ENCODE measurements at places on chromosomes 1 and 21.

- DNase-seq: no peak
These were observed 281.8 kb downstream of the GPATCH2 start for GRCh38 chr1:217348960-217349664.

DNA sequence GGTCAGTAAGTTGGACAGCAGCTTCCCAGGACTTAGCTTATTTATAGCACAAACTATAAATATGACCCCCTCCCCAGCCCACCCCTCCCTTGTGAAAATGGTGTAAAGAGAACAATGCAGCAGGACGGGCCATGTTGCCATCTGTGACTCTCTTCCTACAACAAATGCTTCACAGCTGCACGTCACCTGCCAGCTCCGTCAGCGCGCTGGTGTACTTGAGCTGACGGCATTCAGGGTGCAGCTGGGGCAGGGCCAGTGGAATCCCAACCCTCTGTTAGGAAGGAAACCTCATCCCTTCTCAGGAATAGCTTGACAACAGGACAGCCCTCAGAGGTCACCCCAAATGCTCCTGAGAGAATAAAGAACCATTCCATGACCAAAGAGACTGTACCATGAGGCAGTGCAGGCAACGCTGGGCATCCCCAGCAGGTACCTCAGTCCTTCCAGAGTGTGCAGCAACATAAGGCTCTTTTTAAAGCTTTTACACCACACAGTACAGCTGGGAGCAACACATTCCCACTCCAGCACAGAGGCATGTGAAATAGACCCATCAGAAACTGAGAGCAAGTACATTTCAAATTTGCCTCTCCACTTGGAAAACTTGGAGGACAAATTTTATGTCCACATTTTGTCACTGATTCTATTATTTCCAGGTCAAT is 85.0 kb downstream of the ATP1A1 start:
- DNase-seq: no peak

DNA sequence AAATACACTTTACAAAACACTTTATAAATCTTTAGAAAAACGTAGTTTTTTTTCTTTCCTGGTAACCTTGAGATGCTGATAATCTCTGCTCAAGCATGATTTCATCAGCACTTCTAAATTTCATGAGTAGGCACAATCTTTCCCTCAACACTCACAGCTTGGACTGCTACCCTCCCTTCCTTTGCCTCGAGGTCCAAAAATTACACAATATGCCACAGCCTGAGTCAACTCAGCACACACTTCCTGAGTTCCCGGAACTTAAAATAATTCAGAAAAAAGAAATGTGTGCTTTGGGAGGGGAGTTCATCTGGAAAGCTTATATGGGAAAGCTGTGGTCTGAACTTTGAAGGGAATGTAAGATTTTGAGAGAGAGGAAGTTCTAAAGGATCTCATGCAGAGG is 5.9 kb downstream of the CLCA2 start:
- DNase-seq: no peak

GRCh38 chr21:45596704-45597318 is 46.7 kb upstream of the PCBP3 start:
- DNase-seq: peak; percentile 46

DNA sequence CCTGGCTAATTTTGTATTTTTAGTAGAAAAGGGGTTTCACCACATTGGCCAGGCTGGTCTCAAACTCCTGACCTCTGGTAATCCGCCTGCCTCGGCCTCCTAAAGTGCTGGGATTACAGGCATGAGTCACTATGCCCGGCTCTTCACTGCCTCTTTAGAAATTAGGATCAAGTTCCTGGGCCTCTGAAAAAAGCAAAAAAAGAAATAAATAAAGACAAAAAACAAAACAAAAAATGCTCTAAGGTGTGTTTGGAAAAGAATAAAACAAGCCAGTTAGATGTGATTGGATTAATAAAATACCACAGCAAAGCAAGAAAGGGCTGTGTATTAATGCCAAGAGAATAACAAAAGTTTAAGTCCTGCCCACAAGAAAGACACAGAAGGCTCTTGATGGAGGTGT is 4.2 kb upstream of the ABCB10 start:
- DNase-seq: no peak

- DNase-seq: no peak
These were observed 108.9 kb downstream of the CRYAA start for GRCh38 chr21:43277481-43278351.

DNA sequence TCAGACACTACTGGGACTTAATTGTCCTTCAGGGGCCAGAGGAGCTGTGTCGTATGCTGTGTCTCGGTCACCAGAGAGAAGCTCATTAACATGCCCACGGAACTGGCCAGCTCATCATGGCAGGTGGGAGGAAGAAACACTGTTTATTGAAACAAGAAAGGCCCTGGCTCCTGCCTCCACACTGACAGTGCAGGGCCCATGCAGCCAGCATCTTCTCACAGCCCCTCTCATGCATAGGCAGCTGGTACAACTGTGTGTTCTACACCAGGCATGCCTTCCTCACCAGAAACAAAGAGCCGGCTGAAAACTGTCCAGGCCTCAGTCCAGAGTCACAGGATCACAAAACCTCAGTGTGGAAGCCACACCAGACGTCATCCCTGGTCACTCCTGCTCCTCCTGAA is 106.0 kb downstream of the UBE2U start:
- no peak for DNase-seq

DNA sequence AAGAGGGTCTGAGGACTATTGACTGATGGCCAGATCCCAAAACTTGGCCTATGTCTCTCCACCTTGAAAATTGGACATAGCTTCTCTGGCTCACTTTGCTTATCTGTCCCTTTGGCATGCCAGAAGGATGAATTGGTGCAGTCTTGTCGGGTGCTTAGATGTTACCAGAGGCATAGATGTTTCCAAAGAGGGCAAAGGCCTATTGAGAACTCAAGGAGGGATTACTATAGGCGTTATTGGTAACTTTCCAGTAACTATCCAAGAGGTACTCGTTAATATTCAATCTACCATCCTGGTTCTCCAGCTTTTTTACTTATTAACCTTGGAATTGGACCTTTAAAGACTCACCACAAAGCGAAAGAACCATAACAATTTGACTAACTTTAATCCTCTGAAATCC is 368.3 kb upstream of the ESRRG start:
- DNase-seq: no peak

DNA sequence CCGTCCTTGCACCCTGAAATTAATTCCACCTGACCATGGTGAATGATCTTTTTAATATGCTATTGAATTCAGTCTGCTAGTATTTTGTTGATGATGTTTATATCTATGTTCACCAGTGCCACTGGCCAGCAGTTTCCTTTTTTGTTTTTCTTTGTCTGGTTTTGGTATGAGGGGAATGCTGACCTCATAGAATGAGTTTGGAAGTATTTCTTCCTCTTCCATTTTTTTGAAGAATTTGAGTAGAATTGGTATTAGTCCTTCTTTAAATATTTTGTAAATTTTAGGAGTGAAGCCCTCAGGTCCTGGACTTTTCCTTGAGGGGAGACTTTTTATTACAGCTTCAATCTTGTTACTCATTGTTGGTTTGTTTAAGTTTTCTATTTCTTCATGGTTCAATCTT is 231.6 kb downstream of the MRPL39 start:
- DNase-seq: no peak

- DNase-seq: peak; percentile 46
These were observed 6.3 kb upstream of the KYAT3 start for GRCh38 chr1:88998716-88999115.

DNA sequence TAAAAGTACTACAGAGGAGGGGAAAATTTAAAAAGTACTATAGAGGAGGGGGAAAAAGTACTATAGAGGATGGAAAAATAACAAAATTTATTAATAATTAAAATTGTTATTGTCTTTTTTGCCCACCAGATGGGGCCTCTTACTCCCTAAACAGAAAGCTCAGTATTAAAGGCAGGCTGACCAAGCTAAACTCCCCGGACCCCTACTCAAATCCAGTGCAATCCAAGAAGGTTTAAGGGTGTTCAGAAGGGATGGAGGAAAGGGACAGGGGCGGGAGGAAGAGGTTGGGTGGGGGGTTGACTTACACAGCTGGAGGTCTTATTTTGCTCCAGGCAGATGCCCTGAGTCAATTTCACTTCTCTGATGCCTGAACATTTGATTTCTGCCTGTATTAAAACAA is 13.7 kb downstream of the CD34 start:
- no peak for DNase-seq

- no peak for DNase-seq
These were observed 68.9 kb upstream of the S1PR1 start for GRCh38 chr1:101167891-101168290.

- no peak for DNase-seq
These were observed 43.5 kb downstream of the CHIA start for GRCh38 chr1:111334169-111334568.

- DNase-seq: no peak
These were observed 61.4 kb upstream of the CXADR start for GRCh38 chr21:17451364-17451891.

DNA sequence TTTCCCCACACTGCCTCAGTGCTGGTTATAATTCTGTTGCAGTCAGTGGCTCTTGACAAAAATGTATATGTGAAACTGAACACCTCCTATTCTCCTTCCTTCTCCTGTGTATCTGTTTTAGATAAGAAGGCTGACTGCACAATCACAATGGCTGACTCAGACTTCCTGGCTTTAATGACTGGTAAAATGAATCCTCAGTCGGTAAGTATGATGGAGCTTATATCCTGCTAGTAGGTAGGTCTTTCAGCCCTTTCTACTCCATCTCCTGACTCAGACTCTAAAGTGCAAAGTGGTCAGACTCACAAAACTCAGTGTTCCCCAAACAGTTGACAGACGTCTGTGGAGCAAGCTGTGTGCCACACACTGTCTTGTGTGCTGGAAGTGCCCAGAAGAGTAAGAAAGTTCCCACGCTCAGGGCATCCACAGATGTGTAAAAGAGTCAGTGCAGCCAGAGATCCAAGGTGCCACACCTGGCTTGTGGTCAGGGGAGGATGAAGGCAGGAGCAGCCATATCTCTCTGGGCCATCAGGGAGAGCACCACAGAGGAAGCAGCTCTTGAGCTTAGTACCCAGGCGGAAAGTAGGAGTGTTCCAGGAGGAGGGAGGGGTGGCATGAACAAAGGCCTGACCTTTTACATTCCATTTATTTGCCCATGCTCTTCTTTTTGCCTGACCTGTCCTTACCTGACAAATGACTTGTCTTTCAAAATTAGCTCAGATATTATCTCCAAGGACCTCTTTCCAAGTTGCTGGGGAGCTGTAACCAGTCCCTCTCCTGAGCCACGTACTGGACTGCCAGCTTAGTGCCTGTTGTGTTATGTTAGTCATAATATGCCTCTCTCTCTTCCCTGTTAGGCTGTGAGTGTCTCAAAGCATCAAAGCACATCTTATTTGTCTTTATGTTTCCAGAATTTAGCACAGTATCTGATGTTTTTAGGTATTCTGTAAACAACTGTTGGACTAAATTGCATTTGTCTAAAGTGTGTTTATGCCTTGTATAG is 14.0 kb upstream of the PODN start:
- no peak for DNase-seq

DNA sequence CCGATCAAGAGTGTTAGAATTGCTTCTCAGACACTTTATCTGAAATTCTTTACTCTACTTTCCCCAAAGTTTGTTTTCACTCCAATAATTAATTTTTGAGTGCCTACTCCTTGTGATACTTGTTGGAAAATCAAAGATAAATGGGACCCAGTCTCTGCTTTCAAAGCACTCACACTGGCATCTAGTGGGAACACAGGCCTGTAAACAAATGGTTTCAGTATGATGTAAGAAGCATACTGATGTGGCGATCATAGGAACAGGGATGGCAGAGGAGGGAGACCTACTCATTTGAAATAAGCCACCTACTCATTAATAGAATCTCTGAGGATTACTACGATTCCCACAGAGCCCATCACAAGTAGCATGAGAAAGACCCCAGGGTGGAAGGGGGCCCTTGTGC is 273.7 kb upstream of the ST6GALNAC5 start:
- no peak for DNase-seq

DNA sequence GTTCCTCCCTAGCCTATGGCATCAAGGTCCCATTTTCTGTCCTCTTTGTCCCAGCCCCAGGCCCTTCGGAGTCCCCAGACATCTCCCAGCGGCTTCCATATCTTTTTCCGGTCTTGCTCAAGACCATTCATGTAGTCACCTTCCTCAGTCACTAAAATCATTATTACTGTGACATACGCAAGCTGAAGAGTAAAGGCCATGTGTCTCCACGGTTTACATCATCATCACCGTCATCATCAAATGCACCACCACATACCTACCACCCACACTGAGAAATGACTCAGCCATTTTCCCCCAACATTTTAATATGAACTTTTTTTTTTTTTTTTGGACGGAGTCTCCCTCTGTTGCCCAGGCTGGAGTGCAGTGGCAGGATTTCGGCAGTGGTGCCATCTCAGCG is 43.4 kb downstream of the FHAD1 start:
- no peak for DNase-seq

DNA sequence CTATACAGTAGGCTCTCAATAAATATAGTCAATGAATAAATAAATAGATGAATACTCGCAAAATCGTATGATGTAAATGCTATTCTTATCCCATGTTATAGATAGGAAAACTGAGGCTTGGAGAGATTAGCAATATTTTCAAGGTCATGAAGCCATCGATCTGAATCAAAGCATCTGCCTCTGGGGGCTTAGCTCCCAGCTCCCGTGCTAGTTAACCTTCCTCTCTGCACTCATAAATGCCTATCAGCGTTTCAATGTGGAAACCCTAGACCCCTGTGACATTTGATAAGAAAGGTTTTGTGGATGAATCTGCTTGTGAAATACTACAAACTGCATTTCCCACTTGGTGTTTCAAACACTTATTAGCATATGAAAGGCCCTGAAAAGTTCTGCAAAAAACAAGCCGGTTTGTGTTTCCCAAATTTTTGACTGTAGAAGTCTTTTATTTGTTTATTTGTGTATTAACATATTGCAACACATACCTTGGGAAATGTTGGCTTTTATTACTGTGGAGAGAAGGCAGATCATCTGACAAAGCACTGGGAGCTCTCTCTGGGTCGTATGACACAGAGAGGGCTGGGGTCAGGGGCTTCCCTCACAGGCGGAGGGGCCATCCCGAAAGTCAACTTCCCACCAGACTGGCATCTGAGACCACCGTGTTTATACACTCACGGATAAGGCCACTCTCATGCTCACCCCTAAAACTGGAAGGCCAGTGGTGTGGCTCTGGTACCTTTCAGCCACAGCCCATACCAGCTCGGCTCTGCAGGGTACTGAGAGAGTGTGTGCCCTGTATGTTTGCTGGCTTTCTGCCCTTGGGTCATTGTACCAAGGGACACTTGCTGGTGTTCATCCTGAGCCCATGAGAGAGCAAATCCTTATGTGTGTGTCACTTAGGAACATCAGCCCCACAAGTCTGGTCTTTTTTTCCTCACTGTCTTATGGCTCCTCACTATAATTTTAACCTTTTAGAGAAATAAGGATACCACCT is 993 bp upstream of the PROK1 start:
- DNase-seq: no peak

- DNase-seq: no peak
These were observed 191.1 kb downstream of the TTLL7 start for GRCh38 chr1:83807821-83808220.

DNA sequence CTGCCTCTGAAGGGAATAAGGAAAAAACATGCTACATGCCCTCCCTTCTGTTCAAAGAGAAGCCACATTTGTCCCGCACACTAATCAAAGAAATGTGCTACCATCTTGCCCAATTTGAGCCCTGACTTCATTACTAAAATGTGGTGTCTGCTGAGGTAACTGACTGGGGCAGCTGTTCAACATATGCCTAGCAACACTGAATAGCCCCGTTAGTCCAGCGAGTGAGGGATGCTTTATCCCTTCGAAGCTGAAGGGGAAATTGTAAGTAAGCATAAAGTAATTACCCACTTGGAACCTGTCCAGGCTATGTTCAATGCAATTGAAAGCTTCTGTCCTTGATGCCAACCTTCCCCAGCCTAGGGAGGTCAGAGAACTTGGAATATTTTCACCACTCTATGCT is 310.6 kb downstream of the SEC16B start:
- no peak for DNase-seq

GRCh38 chr1:203913073-203913521 is 51.7 kb downstream of the SNRPE start:
- DNase-seq: no peak
